ENCODE measurements at places on chromosomes 7 and 10.

DNA sequence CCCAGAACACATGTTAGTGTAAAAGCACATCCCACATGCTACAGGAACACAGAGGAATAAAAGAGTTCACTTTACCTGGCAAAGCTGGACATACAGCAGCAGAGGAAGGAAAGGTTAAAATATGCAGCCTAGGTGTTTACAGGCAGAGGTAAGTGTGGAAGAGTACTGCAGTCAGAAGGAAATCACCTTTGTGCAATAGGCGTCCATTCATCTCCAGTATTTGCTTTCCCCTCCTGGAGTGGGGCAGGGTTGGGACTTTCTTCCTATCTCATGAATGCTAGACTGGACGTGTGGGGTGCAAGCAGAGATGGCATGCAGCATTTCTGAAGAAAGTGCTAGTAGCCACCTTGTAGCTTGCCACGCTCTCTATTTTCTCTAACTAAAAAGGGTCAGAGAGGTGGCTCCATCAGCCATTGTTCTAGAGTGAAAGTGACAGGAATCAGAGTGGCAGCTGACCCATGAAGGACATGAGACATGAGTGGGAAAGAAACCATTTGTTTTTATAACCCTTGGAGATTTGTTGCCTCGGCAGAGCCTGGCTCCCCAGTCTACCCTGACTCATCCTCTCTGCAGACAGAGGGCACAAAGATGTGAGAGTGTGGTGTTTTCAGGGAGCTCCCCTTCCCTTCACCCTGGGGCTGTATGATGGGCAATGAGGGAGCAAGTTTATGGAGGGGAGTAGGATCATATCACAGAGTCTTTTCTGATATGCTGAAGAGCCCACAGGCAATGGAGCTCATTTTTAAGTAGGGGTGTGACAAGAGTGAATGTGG, 101.2 kb upstream of the SEC61G start:
- DNase-seq: no peak

DNA sequence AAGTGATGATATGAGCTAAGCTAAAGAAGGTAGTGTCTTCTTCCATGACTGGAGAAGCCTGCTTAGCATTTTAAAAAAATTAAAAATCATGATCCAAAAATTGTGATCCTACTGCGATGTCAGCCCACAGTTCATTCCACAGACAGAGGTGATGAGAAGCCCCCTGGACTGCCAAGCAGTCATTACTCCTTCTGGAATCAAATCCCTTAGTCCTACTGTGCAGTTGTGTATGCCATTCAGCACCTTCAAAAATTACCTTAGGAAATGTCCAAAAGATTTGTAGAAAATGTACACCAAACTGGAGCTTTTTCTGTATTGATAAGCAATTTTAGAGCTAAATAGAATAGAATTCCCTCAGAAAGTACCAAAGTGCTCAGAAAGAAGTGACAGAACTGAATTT, 283.5 kb upstream of the NFE2L3 start:
- no peak for DNase-seq

DNA sequence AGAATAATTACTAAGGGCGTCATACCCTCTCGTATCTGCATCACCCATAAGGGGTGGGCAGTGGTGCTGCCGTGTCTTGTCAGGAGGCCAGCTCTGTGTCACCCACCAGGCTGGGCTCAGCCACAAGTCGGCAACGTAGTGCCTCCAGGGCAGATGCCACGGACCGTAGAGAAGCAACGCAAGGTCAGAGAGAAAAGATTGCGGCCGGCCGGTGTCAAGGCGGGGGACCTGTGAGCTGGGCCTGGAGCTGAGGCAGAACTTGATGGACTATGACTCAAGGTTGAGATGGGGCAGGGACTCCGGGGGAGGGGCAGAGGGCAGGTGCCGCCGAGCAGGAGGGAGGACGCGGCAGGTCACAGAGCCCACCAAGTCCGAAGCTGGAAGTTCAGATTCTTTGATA, 29.5 kb downstream of the FOXK1 start:
- no peak for DNase-seq

DNA sequence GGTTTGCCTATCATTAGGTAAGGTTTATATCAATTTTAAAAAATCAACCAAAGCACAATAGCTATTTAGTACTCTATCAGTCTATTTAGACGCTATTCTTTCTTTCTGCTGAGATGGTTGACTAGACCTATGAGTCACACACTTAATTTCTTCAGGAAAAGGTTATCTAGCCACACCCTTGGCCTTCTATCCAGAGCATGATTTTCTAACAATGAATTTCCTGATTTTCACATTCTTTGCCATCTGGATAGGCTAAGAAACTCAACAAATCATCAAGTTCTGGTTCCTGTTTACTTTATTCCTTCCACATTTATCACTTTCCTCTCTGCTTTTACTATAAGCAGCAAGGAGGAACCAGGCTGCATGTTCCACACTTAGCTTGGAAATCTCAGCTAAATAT, 8.1 kb downstream of the PRPS1L1 start:
- no peak for DNase-seq

DNA sequence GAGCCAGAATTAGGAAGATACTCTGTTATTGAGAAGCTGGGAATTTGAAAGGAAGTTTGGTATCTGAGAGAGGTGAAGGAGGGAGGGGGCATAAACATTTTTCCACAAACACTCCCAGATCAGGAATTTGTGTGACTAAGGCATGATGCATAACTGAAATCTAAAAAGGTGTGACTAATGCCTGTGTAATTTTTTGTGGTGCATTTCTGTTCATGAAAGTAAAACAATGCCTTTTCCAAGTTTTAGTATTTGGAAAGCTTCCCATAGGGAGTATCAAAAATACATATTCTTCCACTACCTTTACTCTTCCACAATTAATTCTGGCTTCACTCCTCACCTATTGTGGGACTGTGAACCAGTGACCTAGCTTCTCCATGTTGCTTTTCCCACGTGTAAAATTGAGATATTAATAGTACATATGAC, 56.4 kb upstream of the CAV2 start:
- no peak for DNase-seq

Data from T-helper 2 cell treated with Interferon-gamma antibody and Interleukin-4, amounts not matched to agents 5 μg/mL and 100 μg/mL, for 36 hours (primary cell).